HTR-8/SVneo (cell line): ENCODE measurements at places on chromosomes 13 and 19.

DNA sequence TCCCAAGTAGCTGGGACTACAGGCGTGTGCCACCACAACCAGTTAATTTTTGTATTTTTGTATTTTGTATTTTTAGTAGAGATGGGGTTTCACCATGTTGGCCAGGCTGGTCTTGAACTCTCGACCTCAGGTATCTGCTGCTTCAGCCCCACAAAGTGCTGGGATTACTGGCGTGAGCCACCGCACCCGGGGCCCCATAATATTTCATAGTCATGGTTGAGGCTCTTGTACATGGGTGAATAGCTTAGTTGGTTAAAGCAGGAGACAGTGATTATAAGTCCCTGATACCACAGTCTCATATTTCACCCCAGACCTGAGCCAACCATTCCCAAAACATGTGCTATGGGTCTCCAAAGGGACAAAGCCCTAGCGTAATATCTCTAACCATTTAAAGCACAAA, 26.1 kb downstream of the MBNL2 start:
- no peak for DNase-seq

DNA sequence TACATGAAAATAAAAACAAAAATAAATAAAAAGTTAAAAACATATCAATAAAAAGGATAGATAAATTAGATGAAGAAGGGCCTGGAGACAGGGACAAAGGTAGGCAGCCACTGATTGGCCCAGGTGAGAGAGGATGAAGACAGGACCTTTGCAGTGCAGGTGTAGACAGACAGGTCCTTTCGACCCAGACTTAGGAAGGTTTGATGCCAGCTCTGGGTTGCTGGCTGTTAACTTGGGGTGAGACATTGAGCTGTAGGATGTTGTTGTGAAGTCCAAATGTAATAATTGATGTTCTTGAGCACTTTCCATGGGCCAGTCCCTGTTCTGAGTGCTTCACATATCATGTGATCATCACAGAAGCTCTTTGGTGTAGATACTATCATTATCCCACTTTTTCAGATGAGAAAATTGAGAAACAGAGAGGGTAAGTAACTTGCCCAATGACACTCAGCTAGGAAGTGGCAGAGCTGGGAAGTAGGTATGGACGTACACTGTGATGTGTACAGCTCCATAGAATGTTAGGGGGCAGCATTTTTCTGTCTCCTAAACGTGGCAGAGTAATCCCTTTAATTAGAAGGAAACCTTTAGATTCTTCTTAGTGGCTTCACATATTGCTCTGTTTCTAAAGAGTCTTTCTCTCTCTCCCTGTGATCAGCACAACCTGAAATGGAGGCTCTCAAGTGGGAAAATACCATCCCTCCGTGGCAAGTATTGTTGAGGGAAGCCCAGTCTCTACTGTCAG, 76.0 kb upstream of the STK24 start:
- no peak for DNase-seq

DNA sequence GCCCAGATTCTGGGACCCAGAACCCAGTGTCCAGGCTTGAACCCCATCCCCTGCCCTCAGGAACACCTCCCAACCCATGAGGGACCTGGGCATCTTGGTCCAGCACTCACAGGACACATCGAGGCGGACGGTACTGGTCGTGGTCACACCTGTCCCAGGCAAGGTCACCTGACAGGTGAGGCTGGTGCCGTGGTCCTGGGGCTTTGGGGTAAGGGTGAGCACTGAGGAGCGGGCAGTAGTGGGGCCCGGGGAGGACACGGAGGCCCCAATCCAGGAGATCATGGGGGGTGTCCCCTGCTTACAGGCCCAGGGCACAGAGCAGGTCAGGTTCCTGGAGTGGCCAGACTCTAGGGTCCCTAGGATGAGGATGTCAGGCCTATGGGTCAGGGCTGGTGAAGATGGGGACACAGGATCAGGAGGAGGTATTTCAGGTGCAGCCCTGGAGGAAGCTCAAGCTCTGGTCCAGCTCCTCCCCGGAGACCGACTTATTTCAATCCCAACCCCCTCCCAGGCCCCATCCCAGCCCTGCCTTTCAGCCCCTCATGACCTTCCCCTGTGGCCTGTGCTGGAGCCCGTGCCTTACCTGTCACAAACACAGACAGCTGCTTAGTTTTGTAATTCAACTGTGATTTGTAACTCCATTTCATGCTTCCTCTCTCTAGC, 772 bp downstream of the SIGLEC8 start:
- DNase-seq = no peak

GRCh38 chr13:77437267-77437666, 98.2 kb upstream of the SCEL start:
- DNase-seq = no peak

DNA sequence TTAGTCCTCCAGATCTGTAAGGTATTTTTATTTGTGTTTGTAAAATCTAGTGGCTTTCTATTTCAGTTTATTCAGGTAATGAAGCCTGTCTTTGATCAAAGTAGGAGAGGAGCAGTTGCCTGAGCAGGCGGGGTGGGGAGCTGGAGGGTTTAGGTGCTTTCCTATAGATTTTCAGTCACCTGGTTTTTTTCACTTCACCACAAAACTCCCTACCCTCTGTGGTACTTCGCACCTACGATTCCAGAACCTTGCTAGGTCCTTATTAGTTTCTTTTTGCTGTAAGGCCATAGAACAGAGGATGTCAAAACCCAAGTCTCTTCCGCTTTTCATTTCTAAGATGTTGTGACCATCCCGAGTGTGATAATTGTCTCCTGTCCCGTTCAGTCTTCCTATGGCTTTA, 26.6 kb downstream of the SLAIN1 start:
- no peak for DNase-seq

DNA sequence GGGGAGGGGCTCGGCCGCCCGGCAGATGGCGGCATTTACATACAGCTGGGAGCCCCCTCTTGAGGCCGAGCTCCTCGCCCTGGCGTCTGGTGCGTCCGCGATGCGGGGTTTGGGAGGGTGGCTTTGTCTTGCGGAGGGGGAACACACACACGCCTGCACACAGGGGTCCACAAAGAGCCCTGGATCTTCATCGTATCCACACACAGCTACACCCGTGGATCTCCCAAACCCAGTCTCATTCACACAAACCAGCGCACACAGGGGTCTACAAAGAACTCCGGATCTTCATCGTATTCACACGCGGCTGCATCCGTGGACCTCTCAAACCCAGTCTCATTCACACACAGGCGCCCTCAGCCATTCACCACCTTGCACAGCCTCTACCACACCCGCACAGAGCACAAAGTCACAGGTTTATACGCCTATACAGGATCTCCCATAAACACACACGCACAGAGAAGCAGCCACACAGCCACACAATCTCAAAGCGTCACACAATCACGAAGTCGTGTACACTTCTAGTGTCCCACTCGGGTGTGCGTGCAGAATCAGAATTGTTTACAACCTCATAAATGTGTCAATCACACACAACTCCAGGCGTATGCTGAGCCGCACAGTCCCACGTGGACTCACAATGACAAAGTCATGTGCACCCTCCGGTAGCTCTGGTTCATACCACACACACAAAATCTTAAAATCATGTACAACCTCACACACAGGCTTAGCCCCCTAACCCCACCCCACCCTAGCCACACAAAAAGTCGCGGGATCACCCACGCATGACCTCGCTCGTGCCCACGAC, 550 bp upstream of the DLL3 start:
- peak; percentile 54 for DNase-seq

- no peak for DNase-seq
Observed at GRCh38 chr19:17811681-17812080, 9.6 kb downstream of the INSL3 start.

DNA sequence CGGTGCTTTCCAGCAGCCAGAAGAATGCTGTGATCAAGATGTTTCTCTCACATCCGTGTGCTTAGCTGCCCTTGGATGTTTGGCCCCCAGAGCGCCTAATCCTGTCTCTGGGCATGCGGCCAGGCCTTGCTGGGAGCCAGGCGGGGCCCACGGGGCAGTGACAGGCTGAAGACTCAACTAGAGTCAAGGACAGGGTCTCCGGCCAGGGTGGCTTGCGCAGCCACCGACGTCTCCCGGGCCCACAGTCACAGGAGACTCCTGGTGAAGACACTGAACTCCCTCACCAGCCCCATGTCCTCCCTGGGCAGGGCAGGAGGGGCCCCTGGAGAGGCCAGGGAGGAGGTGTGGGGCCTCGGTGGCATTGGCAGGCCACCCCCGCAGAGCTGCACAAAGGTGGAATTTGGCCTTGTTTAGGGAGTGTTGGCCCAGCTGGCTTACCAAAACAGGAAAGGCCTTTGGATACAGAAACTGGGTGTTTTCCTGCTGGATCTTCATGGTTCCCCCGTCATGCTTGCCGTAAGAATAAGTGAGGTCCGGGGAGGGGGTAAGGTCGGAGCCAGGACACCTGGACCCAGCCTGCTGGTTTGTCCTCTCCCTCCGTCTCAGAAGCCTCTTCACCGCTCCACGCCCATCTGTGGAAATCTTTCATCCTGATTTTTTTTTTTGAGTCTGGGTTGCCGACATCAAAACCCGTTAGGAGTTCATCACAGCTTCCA, 10.0 kb upstream of the NDUFS7 start:
- no peak for DNase-seq

GRCh38 chr19:14085309-14085995, at the start of gene C19orf67:
TSS of gene C19orf67 (minus strand) at chr19:14085783. CDS start at chr19:14085627, 156 bp downstream.
- no peak for DNase-seq

DNA sequence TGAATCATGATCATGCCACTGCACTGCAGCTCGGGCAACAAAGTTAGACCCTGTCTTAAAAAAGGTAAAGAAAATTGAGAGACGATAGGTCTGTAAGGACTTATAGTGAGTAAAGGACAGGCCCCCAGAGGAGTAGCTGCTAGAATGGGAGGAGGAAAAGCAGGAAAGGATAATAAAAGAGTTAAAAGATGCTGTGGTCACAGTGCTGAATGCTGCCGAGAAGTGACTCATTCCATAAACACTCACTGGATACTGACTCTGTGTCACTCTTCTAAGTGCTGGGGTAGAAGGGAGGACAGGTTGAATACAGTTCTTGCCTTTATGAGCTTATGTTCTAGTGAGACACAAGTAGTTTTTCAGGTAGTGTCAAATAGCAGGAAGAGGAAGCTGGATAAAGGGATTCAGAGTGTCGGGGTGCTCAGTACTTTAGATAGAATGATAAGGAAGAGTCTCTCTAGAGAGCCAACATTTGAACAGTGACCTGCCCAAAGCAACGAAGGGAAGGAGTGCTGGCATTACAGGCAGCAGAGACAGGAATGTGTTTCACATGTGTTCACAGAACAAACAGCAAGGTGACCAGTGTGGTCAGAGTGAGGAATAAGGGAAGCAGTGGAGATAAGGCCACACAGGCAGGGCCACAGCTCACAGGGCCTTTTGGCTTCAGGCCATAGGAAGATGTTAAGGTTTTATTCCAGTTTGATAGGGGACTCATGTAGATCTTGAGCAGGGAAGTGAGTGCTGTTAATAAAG, 1240.5 kb downstream of the UQCRFS1 start:
- DNase-seq = peak; percentile 3

GRCh38 chr19:35294328-35294727, 2.4 kb downstream of the MAG start:
- no peak for DNase-seq

GRCh38 chr19:53868091-53868891, 608 bp downstream of the MYADM start:
- peak; percentile 69 for DNase-seq

DNA sequence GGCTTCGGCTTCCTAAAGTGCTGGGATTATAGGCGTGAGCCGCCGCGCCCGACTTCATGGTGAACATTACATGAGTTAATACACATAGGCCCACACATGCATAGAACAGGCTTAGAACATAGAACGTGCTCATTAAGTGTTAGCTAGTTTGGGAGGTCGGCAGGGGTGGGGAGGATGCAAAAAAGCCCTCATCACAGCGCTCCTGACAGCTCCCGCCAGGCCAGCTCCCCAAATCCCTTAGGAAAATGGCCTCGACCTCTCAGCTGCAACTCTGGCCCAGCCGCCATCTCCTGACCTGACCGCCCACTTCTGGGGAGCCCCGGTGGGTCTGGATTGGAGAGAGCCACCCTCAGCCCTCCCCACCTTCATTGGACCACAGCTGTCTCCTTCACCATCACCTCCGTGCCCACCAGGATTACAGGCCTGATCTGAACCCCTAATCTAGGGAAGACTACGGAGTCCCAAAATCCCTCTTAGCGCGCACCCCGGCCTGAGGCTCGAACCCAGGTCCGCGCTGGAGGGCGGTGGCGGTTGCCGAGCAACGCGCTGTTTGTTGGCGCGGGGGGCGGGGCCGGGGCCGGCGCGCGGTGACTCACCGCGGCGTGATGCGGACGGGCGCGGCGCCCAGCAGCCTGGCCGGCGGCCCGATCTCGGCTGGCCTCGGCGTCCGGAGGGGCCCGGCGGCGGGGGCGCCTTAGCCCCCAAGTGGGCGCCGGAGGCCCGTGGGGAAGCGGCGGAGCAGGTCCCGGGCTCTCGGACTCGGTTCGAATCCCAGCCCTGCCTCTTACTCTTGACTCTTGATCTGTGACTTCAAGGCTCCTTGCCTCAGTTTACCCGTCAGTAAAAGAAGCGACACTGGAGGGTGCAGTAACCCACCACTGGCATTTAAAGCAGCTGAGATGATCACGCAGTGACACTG, 26.7 kb upstream of the NANOS3 start:
- DNase-seq = no peak

DNA sequence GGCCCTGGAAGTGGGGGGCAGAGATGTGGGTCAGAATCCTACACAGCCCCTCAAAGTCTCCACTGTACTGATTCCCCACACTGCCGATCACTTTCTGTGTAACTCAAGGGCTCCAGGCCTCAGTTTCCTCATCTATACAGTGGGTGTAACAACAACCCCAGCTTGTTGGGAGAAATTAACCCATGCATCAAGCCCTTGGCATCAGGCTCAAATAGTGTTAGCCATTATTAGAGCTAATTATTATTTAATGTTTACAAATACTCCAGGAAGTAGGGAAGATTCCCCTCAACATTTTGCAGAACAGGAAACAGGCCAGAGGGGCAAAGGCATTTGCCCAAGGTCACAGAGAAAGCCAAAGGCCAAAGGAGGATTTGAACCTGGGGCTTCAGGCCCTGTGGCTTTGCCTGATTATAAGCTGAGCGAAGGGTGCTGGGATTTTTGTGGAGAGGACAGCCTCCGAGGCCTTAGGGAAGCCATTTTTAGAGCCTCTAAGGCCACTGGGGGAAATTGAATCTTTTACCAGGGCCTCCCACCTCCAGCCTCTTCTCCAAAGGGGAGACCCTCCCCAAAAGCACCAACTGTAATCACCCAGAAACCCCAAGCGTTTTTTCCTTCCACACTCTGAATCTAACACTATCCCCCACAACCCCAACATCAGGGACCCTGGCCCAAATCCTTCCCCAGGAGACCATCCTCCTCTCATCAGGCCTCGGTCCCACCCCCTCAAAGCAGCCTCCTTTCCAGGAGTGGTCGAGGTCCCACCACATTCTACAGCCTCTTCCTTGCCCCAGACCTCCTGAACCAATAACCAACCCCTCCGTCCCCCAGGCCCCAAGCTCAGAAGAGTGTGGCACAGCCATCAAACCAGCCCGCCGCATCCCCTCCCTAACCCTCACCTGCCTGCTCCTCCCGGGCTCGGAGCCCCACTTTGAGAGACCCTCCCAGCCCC, 1.1 kb downstream of the FKBP8 start:
- DNase-seq = no peak

- DNase-seq = no peak
Observed at GRCh38 chr13:75910591-75910990, 274.5 kb downstream of the LMO7 start.
